AG04449 (cell line): ENCODE measurements at places on chromosomes 12 and 14.

GRCh38 chr14:61813096-61813606 lies 50.9 kb downstream of the SNAPC1 start:
- DNase-seq: no peak

- no peak for DNase-seq
These were observed 874 bp upstream of the YARS2 start for GRCh38 chr12:32756476-32757066.

GRCh38 chr14:94008234-94008633 lies 11.1 kb downstream of the CCDC197 start:
- no peak for DNase-seq

DNA sequence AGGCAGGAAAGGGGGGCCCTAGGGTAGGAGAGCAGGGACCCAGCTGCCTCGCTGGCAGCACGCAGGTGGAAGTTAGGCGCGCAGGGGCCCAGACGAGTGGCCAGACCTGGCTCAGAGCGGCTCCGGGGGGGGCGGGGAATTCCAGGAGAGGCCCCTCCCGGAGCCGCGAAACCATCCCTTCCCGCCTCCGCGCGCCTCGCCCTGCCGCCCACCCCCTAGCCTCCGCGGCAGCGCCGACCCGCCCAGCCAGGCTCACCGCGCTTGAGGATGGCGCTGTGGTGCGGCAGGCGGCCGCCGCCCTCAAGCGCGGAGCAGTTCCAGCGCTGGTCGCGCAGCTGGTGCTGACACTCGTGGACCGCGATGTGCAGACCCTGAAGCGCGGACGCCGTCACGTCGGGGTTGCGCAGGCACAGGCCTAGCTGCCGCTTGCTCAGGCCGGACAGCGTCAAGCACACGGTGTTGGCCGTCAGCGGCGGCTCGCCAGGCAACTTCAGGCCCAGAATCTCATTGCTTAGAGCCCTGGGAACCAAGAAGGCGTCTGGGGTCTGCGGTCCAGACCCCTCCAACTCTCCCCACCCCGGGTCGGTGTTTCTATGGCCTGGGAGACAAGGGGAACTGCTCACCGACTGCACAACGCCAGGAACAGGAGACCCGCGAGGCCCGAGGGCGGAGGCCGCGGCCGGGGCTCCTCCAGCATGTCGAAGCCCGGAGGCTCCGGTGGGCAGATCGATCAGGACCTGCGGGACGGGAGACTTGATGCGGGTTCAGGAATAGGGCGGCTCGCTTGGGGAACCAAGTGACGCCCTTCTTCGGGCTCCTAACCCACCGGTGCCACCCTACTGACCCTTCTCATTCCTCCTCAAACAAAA lies 1.5 kb downstream of the WNT10B start:
- DNase-seq: no peak

- no peak for DNase-seq
These were observed 173.7 kb downstream of the SLC25A21 start for GRCh38 chr14:36998686-36999085.

GRCh38 chr14:89466944-89467343 lies 49.9 kb upstream of the FOXN3 start:
- DNase-seq: no peak

DNA sequence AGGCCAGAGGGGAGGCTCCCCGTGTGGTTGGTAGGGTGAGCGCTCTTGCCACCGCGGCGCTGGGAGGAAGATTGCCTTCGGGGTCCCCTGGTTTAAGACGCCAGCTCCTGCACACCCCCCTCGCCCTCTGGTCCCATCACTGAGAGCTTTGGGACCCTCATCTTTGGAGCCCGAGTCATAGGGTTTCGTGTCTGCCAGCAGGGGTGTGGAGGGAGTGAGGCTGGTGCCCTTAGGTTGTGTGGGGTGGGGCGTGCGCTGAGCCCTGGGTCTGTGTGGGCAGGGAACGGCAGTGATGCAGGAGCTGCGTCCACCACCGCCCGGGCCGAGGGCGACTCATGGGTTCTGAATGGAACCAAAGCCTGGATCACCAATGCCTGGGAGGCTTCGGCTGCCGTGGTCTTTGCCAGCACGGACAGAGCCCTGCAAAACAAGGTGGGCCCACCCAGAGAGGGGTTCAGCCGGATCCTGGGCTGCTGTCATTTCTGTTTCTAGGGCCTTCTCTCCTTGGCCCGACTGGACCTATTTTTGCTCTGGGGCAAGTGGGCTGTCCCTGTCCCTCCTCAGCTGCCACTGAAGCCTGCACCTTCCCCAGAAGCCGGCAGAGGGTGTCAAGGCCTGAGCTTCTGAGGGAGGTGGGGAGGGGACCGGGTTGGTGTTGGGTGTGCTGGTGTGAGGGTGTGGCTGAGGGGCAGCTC lies 12.1 kb downstream of the ACADS start:
- no peak for DNase-seq

- DNase-seq: no peak
These were observed 880 bp upstream of the FLRT2 start for GRCh38 chr14:85528897-85529631.

GRCh38 chr12:106736051-106736957 lies 38.2 kb upstream of the RIC8B start:
- DNase-seq: no peak

DNA sequence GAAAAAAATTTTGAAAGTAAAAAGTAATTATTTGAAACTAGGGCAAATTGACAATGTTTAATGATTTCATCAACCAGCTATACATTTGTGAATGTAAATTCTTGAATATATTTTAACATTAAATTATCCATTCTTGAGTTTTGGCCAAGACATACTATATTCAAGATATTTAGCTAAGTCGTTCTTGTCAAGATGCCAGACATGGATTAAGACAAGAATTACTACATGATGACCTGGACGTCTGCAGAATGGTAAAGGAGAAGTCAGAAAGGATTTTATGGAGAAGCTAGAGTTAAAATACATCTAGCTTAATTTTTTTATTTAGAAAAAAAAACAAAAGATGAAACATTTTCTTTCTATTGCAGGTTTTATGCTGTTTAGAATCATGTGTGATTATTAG lies 255.8 kb downstream of the TMTC2 start:
- no peak for DNase-seq

DNA sequence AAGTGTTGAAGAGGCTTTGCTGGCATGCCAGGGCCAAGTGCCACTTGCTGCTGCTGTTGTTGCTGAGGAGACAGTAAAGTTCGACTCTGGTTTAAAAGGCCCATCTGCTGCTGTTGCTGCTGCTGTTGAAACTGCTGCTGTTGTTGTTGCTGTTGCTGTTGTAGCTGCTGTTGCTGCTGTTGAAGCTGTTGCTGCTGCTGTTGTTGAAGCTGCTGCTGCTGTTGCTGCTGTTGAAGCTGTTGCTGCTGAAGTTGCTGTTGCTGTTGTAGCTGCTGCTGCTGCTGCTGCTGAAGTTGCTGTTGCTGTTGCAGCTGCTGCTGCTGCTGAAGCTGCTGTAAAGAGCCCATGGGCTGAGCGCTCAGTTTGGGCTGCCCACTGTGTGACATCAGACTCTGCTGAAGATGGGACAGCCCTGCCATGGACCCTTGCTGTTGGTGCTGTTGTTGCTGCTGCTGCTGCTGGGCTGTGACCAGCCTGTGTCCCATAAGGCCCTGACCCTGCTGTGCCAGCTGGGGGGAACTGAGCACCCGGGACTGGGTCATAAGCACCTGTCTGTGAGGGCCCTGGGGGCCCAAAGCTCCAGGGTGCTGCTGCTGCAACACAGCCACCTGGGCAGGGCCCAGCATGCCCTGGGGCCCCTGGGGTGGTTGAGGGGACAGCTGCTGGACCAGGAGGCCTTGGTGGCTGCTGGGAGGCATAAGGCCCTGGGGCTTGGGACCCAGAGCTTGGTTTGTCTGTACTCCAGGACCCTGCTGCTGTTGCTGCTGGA lies 14.3 kb upstream of the PRKAG1 start:
- DNase-seq: no peak

GRCh38 chr12:95228617-95229016 lies 11.0 kb downstream of the VEZT start:
- DNase-seq: no peak

DNA sequence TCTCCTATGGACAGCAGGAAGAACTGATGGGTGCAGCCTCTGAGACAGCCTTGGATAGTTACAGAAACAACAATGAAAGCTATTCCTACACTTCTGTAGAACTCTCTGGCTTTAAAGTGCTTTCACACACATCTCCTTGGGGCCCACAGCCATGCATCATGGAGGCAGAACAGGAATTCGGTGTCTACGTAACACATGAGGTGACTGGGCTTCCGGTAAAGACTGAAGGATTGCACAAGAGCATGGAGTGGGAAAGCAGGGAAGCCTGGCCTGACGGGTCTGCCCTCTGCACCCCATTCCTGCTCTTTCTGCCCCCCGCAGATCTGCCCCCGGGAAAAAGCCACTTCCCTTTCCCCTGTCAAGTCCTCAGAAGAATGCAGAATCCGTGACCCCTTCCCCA lies 82.6 kb downstream of the VWF start:
- no peak for DNase-seq

GRCh38 chr12:20865873-20866272 lies 55.4 kb downstream of the SLCO1B3 start:
- no peak for DNase-seq

DNA sequence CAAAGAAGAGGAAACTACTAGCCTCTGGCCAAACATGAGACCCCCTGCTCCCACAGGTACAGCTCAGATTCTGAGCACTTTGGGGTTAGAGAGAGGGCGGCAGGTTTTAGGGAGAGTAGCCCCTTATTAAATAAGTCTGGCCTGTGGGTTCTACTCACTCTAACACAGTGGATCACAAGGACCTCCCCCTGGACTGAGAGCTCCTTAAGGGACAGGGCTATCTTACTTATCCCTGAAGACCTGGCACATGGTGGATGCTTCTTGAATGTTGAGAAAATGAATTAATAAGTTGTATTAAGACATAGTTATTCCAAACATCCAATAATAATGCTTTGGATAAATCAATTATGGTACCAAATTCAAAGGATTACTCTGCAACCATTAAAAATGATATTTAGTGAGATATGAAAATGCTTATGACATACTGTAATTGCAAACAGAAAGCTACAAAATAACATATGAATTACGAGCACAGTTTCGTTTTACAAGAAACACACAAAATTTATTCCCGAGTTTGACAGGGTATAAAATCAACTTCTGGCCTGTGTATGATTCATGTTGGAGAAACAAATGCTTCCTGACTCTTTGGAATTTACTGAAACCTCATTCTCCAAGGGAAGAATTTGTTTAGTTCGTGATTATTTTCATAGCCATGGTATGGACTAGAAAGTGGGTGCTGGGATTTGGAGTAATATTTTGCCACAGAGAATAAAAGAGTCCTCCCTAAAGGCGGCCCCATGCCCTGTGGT lies 59.3 kb upstream of the BDKRB2 start:
- DNase-seq: peak; percentile 65

DNA sequence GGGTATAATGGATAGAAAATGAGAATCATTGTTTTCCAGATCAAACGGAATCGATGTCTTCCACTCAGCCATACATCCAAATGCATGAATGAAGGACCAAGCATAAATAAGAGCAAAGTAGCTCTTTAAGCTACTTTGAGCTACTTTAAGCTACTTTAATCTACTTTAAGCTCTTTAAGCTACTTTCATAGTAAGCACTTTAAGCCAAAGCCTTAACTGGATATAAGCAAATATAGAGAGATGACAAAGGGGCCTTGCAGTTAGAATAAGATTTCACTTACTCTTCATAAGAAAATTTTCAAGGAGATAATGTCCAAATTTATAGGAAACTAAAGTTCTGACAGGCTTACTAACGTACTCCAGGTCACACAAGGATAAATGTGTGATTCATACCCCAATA lies 355.6 kb upstream of the KITLG start:
- DNase-seq: no peak

- DNase-seq: no peak
These were observed 32.8 kb downstream of the NOC4L start for GRCh38 chr12:132176920-132177551.

- no peak for DNase-seq
These were observed 60.7 kb downstream of the POLR3B start for GRCh38 chr12:106417926-106418910.

DNA sequence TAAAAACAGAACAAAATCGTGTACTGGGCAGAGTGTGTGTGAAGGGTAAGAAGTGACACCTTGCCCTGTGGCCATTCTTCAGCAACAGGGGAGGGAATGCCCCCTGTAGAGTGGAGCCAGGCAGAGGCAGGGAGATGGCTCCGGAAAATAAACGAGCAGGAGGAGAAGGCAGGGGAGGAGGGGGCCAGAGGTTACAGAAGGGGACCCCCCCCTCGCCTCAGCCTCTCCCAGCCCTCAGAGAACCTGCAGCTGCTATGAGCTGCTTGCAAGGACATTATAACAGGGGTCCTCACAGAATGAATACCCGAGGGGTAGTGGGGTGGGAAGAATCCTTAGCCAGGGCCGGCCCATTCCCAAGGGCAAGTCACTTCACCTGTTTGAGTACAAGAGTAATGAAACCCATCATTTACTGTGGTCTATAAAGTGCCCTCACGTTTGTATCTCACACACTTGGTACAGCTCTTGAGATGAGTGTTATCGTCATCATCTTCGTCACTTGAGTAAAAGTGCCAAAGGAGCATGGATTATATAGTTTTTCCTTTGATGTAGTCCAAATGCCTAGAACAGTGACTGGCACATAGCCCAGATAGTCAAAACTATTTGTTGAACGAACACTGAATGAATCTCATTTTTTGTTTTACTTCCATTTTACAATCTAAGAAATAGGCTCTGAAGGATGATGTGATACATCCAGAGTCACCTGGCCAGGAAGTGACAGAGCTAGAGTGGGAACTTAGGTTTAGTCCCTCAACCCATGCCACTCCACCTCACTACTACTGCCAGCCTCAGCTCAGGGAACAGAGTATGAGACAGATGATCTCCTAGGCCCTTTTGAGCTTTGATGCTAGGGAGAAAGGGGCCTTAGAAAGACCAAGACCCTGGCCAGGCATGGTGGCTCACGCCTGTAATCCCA lies 14.5 kb downstream of the SCNN1A start:
- DNase-seq: no peak

GRCh38 chr14:92565718-92566115 lies 52.1 kb downstream of the RIN3 start:
- no peak for DNase-seq

GRCh38 chr14:61555056-61555838 lies 140.1 kb upstream of the HIF1A start:
- peak; percentile 66 for DNase-seq

DNA sequence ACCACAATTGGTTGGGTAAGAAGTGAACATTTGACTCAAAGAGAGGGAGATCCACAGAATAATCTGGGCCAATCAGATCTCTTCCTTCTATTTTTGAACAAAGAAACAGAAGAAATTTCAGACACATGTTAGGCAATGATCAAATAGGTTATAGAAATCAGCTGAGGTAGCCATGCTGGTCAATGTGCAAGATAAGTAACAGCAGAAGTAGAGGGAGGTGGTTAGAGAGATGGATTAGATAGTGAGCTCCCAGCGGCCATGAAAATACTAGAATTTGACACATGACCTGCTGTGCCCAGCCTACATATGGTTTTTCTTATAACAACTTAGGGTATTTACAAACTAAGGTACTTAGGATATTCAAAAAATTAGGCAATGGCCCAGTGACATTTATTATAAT lies 230.9 kb upstream of the ARID2 start:
- no peak for DNase-seq

DNA sequence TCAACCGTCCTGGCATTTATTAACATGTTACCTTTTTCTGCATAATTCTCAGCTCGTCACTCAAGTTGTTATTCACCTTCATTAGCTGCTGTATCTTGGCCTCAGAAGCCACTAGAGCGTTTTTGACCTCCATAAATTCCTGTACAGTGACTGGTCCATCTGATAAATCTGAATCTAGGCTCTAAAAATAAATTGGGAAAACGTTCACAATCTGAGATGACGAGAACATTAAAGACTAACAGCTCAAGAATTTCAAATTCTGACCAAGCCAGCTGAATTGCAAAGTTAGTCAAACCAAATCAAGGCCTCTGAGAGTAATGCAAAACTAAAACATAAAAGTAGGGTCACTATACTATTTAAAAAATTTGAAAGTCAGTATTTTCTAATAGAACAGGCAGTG lies 45.0 kb downstream of the GIT2 start:
- DNase-seq: peak; percentile 77
